ENCODE measurements at places on chromosomes 2 and 18.
A peak's percentile ranks its signal among the peaks of the same experiment; 100 is the strongest.

- no peak for DNase-seq
Observed at GRCh38 chr2:239583171-239583878, 182.5 kb upstream of the HDAC4 start.

- DNase-seq, result peak; percentile 32
Observed at GRCh38 chr2:15730545-15731212, 139.0 kb downstream of the DDX1 start.

- DNase-seq, result no peak
Observed at GRCh38 chr2:179536185-179536584, 271.6 kb upstream of the SESTD1 start.

GRCh38 chr2:239259173-239259572 is 141.6 kb downstream of the HDAC4 start:
- no peak for DNase-seq

DNA sequence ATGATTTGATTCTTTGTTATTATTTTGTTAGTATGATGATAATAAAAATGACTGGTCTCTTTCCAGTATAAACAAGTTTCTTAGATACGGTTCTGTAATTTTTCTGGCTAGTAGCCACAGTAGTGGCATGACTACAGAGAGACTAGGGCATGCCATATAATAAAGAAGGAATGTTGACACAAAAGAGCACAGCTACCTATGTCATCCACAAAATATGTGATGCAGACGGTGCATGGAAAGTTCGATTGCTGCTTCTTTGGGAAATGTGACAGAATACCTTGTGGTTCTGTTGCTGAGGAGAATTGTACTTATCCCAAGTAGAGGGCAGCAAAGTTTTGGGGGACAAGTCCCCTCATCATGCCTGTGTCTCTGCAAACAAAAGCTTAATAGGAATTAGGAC is 26.1 kb upstream of the SETBP1 start:
- DNase-seq, result no peak

- DNase-seq, result no peak
Observed at GRCh38 chr2:235832941-235833340, 335.2 kb downstream of the GBX2 start.

DNA sequence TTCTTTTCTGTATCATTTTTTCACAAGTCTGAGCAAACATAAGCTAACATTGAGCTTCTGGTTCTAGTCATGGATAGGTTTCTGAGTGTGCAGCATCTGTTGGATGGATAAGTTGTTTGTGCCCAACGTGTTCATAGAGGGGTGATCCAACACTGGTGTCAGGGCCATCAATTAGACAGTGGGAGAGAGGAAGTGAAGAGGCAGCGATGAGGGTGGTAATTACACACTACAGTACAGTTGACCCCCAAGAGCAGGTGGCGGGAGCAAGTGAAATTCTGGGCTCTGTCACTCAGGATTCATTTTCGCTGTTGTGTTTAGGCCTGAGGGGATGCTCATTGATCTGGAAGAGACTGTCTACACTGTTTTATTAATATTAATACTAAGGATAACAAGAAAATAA is 180.0 kb upstream of the CXCR4 start:
- DNase-seq, result no peak

DNA sequence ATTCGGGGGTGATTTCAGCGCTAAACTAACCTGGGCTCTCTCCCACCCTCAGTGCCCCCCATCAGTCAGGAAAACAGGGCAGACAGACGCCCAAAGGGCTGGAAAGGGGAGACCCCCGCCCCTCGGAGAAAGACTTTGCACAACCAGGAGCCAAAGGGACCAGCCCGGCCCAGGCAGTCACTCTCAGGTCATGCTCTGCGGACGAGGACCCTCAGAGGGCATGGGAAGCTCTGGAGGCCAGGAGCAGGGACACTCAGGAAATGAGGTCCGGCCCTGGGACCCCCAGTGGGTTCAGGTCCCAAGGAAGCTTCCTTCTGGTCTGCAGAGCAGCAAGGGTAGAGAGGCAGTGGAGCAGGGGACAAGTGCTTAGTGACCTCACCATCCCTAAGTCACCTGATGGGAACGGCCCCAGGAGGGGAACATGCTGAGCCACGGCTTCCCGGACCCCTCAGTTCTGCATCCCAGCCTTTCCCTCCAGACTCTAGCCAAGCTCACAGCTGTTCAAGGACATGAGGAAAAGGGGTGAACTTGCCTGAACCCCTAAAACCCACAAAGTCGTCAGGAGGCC is 88.0 kb upstream of the GPC1 start:
- no peak for DNase-seq

GRCh38 chr2:3009005-3009404 is 368.6 kb downstream of the EIPR1 start:
- no peak for DNase-seq

GRCh38 chr2:235270291-235270690 is 223.6 kb upstream of the AGAP1 start:
- DNase-seq, result no peak

DNA sequence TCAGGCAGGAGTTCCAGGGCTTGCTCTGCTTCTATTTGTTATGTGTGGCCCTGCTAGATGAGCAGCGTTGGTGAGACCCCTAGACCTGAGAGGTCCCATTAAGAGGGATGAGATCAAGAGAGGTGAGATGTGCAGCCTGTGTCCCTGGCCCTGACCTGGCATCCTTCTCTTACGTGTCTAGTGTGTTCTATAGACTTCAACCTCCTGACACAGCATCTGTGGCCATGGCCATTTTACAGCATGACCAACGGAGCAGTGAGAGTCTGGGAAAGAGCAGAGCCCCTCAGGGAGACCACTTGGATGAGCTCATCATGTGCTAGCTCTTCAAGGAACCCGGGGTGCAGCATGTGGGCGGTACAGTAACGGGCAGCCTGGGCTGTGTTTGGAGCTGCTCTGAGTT is 32.7 kb upstream of the ASPRV1 start:
- DNase-seq, result no peak

DNA sequence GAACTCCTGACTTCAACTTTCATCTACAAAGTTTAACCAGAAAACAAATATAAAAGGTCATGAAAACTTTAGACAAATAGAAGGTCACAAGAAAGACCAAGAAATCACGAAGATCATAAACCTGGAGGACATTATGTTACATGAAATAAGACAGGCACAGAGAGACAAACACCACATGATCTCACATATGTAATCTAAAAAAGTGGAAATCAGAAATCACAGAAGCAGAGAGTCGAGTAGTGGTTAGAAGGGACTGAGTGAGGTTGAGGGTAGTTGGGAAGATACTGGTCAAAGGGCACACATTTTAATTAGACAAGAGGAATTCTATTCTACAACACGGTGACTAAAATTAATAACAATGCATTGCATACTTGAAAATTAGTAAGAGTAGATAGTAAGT is 1.4 kb downstream of the GCFC2 start:
- DNase-seq, result no peak

DNA sequence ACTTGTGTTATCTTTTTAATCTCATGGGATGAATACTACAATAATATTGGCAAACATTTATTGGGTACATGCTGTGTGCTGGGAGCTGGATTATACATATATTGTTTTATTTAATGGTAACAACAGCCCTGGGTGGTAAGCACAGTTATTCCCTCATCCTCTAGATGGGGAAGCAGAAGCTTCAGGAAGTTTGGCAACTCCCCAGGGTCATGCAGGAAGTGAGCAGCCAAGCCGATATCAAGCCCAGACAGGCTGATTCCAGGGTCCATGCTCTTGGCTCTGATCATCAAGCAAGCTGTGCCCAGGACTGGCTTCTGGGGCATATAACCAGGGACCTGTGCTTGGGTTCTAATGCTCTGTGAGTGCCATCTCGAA is 155.8 kb downstream of the ZNF516 start:
- DNase-seq, result no peak

DNA sequence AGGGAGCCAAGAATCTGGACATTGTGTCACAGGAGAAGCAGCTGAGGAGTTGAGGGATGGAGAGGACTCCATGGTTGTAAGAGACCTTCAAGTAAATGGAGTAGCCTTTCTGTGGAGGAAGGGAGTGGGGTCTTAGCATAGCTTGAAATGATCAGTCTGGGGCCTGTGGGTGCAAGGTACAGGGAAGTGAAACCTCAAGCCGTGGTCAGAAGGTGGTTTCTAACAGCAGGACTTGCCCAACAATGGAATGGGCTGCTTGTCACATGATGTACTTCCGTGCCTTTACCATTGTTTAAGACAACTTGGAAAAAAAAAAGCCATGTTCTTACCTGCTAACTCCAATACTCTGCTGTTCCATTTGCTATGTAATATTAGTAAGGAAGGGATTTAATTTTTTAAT is 140.7 kb downstream of the LDLRAD4 start:
- DNase-seq, result no peak

- no peak for DNase-seq
Observed at GRCh38 chr2:43293744-43294695, 67.6 kb upstream of the ZFP36L2 start.

DNA sequence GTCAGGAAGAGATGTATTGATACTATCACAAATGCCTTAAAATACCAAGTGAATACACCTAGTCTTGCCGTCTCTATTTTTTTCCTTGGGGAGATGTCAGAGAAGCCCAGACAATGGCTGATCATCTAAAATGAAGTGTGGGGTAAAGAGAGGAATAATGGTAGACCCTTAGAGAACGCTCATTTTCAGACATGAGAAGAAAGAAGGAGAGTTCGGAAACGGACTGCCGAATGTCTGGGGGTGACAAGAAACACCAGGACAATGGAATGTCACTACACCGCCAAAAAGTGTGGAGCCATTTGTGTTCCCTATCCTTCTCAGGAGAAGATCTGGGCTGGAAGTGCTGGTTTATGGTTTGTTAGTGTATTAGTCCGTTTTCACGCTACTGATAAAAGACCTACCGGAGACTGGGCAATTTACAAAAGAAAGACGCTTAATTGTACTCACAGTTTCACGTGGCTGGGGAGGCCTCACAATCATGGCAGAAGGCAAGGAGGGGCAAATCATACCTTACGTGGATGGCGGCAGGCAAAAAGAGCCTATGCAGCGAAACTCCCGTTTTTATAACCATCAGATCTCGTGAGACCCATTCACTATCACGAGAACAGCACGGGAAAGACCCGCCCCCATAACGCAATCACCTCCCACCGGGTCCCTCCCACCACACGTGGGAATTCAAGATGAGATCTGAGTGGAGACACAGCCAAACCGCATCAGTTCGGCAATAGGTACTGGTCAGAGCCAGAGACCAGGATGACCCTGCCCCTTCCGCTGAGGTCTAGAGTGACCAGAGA is 743.7 kb downstream of the GALR1 start:
- no peak for DNase-seq
